ENCODE measurements at places on chromosomes 16 and 17.

GRCh38 chr16:74297145-74297665 is 591 bp downstream of the PSMD7 start:
- DNase-seq, result no peak

DNA sequence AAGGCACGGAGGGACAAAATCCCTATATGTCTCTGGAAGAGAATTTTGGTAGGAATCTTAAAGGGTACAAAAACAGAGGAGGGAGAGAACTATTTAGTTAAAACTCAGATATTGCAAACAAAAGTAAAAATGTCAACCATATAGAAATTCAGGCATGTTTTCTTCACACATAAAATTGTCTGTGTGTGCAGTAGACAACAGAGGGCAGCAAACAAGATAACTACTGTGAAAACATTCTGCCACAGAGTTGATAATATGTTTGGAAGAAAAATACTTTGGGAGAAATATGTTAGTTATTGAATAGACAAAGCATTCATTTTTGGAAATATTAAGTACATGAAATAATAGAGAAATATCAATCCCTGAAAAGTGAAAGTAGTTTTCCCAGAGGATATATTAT is 56.2 kb downstream of the SNX11 start:
- DNase-seq, result no peak

DNA sequence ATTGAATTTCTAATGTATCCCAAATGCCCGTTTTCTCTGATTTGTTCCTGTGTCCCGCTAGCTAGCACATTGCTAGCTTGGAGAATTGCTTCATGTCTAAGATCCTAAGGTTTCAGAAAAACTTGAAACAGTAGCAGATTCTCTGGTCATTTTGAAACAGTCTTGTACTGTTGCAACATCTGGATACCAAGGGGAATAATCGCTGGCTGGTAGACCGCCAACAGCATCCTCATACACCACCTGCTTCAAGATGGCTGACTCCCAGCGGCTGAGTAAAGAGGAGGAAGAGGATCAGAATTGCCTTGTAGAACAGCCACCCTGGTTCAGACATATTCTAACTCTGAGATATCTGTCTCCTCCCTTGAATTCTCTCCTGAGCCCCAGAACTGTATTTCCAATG is 226.7 kb upstream of the ELAC2 start:
- no peak for DNase-seq

DNA sequence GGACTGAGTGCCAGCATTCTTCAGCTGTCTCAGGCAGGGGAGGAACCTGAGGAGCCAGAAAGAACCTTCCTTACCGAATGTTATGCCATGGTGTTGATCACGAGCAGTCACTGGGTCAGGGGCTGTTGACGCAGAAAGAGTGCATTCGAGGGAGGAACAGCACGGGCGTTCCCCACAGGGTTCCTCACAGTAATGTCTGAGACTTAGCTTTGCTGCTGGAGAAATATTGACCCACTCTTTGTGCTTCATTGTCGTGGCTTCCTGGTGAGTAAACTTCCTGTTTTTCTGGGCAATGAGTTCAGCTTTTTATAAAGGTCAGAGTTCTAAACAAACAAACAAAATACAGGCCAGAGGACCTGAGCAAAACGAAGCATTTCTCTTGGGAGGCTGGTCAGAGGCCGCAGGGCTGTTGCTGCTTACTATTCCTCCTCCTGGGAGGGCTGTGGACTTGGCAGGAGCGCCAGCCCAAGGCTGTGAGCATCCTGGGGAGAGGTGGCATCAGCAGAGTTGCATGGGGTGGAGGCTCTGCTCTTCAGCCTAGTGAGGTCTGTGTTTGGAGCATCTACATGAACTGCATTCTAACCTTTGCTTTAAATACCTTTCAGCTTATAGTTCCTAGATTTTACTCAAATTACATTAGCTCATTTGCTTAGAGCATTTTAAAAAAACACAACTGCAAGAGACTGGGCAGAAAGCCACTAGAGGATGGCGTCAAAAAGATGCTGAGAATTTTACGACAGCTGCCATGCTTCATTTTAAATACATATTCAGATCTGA is 143.1 kb upstream of the CACNG5 start:
- DNase-seq, result no peak
